ENCODE measurements at places on chromosomes 11 and 22.

GRCh38 chr11:88508759-88509581 lies 171.4 kb upstream of the CTSC start:
- DNase-seq: no peak

GRCh38 chr22:43880541-43880991 lies 11.2 kb downstream of the PNPLA5 start:
- no peak for DNase-seq

DNA sequence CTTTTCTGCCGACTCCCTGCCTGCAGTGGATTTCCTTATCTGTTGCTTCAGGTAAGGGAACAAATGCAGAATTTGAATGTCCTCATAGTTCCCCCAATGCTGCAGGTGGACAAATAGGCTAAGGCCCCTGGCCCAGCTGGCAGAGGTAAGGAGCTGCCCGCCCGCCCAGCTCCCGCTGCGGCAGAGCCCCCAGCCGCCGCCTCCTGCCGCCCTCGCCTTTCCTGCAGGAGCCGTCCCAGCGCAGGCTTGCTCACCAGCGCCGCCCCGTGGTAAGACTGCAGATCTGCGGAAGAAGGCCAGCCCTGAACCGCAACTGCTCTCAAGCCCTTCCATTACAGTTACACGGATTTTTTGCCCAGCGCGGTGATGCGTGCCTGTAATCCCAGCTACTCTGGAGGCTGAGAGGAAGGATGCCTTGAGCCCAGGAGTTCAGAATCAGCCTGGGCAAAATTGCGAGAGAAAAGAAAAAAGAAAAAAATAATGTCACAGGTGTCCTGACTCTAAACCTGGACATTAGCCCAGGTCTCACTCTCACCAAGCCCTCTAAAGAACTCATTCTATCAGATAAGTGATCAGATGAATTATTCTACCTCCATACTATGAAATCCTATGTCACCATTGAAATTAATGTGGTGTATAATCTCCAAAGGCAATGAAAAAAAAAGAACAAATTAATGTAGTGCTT lies 51.2 kb upstream of the EMID1 start:
- DNase-seq: peak; percentile 40

- no peak for DNase-seq
Observed at GRCh38 chr11:101668236-101668635, 84.4 kb upstream of the TRPC6 start.

DNA sequence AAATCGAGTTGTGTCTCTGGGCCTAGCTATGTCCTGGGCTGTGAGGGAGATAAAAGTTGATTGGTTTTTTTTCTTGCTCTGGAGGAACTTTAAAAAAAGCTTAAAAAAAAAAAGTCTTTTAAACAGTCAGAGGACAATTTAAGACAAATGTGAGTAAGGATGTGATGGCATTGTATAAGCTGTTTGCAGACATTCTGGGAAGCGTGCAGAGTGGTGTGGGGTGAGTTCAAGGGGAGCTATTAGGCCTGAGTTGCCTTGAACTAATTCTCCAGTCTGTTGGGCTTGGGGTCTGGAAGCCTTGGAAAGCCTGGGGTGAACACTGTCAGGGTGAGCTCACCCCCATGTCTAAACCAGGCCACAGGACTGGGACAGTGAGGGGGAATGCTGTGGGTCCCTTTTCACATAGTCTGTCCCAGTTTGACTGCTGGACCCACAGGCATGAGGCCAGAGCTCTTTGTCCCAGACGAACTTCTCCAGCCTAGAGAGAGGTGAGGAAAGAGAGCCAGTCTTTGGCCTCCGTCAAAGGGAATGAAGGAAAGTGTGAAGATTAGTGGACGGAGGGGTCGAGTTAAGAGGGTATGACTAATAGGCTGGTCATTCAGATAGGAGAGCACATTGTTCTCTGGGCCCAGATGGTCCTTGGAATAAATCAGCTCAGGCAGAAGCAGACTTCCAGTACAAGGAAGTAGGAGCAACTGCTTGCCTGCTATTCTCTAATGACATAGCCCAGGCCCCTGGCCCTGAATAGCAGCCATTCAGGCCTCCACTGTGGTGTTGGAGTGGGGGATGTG lies 76.4 kb upstream of the NNMT start:
- DNase-seq: no peak

DNA sequence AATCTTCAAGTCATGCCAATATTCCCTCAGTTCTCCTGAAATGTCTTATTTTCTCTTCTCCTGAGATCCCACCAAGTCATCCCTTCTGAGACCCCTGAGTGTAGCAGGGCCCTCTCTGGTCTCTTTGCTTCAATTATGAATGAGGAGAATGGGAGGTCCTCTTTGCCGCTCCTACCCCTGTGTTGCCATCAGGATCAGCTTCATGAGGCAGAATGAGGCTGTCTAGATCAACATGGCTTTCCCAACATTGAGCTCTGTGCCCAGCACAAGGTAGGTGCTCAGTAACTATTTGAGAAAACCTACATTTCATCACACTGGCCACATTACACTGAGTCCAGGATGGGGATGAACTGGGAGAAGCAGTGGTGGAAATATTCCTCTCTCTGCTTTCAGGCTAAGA lies 107.2 kb downstream of the ZNF280B start:
- DNase-seq: no peak

DNA sequence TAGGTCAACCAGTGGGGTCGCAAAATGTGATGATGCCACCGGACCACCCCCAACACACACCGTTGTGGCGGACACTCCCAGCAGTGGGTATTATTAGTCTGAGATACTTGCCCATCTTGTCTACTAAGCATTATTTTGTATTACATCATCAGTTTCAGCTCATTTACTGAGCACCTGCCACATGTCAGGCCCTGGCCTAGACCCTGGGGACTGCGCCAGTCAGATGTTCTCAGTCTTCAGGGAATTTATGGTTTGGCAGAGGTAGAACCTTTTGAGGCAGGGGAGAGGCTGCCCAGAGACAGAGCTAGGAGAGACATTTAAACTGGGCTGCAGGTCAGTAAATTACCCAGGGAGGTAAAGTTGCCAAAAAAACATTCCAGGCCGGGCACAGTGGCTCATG lies 43.1 kb upstream of the GCAT start:
- DNase-seq: no peak

GRCh38 chr22:38067028-38067415 lies 9.8 kb downstream of the PICK1 start:
- DNase-seq: no peak

DNA sequence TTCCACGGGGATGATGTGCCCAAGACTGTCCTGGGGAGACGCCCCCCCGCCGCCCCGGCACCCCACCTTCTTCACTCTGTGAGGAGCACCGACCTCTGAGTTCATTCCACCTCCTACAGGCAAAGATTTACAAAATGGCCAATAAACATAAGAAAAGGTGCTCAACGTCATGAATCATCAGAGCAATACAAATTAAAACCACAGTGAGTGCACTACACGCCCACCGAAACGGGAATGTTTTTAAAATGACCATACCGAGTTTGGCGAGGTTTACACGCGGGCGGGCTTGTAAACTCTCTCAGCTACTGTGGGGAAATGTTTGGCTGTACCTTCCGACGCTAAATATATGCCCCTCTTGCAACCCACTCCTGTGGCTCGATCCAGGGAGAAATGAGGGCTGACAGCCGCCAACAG lies 7.9 kb downstream of the NPTXR start:
- no peak for DNase-seq

DNA sequence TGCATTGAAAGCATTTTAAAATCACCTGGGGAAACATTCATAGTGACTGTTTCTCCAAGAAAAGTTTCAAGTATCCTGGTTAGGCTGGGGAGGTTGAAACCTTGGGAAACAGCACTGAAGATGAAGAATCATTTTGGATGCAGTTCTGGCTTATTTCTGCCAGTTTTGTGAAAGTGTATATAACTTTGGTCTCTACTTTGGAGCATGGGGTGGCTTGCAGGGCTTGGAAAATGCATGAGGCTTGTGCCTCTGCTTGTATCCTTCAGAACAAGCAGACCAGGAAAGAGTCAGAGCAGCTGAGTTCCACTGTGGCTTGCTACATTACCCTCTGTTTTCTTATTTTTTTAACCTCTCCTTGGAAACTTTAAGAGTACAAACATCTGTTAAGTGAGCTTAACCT lies 19.5 kb downstream of the SLC5A12 start:
- no peak for DNase-seq

DNA sequence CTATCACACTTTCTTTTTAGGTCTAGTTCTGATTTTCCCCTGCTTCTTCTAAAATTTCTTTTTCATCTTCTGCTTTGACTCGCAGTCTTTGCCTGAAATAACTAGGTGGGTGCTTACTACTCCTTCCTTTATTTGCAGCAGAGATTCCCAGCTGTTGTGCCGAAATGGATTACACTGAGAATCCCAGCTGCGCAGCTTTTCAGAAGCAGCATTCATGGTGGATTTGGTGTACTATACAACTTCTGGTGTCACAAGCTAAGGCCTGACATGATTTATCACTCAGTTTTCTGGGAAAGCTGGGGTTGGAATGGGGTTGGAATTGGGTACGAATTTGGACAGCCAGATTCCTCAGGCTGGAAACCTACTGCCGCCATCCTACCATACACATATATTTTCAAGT lies 6.0 kb upstream of the XKR3 start:
- no peak for DNase-seq

DNA sequence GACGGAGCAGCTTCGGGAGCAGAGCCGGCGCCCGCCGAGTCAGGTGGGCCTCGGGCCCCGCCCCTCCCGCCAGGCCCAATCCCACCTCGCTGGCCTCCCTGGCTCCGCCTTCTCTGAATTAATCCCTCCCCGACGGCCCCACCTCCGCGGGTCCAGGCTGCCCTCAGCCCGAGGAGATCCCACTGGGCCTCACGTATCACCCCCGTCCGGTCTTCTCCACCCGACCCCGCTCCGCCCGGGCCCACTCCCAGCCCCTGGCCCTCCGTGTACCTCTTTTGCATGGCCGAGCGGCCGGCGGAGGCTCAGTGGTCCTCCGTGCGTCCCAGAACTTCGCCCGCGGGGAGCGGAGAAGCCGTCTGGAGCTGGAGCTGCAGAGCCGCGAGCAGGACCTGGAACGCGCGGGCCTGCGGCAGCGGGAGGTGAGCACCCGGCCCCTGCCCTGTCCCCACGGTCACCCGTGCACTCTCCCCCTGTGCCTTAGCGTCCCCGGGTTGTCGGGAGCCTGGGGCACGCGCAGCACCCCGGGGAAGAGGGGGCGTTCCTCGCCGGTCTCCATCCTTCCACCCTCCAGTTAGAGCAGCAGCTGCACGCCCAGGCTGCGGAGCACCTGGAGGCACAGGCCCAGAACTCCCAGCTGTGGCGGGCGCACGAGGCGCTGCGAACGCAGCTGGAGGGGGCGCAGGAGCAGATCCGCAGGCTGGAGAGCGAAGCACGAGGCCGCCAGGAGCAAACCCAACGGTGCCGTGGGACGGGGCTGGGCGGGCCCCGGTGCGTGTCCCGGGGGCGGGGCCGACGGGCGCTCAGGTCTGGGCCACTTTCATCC lies 2.2 kb upstream of the CD151 start:
- peak; percentile 33 for DNase-seq

DNA sequence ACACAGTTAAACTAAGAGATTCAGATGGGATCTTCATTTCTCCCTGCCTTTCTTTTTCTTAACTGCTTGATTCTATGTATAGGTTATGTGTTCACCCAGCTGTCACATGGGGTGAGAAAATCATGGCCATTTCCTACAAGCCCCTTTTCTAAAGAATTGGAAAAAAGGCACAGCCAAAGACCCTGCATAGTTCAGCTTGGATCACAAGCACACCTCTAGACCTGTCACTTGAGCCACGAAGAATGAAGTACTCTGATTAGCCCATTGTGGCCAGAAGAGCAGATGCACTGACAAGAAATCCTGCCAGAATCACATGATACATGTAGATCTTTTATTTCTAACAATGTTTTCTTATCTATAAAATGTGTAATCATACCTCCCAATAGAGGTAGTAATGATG lies 69.7 kb downstream of the RAB38 start:
- no peak for DNase-seq

- DNase-seq: no peak
Observed at GRCh38 chr22:46009730-46010129, 32.8 kb upstream of the WNT7B start.

DNA sequence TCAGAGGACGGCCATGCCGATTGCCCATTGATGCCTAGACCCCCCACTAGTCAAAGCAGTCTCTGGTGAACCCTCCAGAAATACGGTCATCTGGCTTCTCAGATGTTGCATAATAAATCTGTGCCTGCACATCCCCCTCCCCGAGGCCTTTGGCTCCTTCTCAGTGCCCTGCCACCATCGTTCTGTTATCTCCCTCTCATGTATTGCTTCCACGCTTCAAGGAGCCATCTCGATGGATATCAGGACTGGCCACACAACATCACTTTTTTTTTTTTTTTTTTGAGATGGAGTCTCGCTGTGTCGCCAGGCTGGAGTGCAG lies 1.6 kb upstream of the RRP7A start:
- no peak for DNase-seq

DNA sequence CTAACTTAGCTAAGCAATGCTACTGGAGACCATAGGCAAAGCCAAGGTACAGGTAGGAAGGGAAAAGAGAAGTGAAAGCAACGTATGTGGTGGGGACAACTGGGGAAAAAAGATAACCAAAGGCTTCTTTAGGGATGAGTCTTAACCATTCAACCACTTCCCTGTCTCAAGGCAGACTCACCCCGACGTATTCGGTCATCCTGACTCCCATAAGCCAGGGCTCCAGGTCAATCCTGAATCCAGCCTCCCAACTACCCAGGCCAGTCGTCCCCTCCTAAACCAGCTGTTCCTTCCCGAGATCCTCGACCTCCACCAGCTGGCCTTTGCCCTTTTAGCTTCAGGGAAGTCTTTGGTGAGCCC lies 330 bp downstream of the ACP2 start:
- no peak for DNase-seq

- DNase-seq: no peak
Observed at GRCh38 chr11:112293614-112294013, 33.0 kb upstream of the PLET1 start.

DNA sequence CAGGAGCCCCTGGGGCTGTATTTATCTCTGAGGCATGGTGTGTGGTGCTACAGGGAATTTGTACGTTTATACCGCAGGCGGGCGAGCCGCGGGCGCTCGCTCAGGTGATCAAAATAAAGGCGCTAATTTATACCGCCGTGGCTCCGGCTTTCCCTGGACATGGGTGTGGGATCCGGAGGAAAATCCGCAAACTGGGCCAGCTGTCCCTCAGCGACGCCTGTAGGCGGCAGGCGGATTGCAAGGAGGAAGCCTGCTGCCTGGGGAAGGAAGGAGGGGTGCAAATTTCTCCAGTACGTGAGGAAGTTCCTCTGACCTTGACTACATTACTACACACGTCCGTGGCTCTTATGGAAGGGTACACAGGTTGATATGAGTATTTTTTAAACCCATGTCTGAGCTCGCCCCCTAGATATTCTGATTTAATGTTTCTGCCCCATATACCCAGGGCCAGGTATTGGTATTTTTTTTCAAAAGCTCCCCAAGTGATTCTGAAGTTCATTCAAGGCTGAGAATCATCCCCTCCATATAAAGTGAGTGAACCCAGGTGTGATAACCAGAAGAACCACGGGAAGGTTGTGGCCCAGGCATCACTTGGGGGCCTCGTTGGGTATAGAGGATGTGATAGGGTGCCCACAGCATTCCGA lies 2.8 kb downstream of the MYOD1 start:
- no peak for DNase-seq

DNA sequence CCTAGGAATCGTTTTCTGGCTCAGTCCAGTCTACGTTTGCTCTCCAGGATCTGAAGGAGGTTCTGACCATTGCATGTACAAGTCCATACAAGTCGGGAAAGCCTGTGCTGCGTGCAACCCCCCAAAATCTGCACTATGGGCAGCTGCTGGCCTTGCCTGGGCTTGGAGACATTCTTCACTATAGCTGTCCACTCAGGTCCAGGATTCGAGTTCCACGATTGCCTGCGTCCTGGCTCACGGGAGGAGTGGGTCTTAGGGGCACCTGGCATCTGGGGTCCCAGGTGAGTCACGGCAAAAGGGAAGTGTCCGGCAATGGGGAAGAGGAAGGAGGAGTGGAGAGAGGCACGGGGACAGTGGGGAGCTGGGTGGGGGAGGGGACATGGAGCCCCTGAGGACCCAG lies 563.0 kb downstream of the BRD1 start:
- DNase-seq: no peak
